Naive B cell (primary cell): ENCODE measurements at places on chromosomes 7 and 10.
A peak's percentile ranks its signal among the peaks of the same experiment; 100 is the strongest.

DNA sequence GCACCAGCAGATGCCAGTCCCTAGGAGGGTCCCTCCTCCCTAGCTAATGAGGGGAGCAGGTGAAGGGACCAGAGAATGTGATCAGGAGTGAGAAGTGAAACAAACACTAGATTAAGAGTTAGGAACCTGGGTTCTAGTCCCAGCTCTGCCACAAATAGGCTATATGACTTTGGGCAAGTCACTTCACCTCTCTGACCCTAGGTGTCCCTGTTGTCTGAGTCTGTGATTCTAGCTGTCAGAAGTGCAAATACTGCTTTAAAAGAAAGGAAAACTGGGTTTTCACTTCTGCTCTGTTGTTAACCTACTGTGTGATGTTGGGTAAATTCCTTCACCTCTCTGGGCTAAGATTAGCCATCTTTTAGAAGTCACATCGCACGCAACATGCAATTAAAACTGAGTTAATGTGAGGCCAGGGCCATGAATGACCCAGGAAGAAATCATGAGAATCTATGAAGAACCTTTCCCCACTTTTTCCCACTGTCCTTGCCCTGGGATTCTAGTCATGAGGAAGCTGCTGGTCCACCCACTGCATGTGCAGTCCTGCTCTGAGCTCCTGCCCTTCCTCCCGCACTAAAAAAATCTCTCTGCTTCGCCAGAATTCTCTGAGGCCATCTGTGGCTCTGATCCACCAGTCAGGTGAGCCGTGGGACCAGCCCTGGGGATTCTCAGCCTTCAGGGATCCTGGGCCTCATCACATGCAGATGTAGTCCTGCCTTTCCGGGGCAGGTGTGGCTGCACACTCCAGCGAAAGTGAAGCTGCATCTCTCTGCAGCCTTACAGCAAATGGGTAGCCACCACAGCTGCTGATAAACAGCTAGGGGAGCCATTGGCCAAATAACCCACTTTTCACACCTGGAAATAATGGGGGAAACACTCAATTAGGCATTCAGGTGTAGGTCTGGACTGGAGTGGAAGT lies 181.7 kb downstream of the PLXNA4 start:
- H3K27ac ChIP-seq: no peak overlapping the region
- no peaks in the 10 kb centered on the region for H3K36me3 ChIP-seq
- H3K4me3 ChIP-seq: no peak overlapping the region
- H3K4me1 ChIP-seq: no peaks in the 10 kb centered on the region
- H3K27me3 ChIP-seq: peaks cover 11% of the 10 kb centered on the region

- H3K4me3 ChIP-seq: no peak overlapping the region
- H3K36me3 ChIP-seq: no peaks in the 10 kb centered on the region
- H3K4me1 ChIP-seq: no peaks in the 10 kb centered on the region
- H3K27ac ChIP-seq: no peak overlapping the region
- DNase-seq: no peak
- H3K27me3 ChIP-seq: peaks cover 4% of the 10 kb centered on the region
These were observed 256.9 kb upstream of the TPK1 start for GRCh38 chr7:145092766-145093165.

DNA sequence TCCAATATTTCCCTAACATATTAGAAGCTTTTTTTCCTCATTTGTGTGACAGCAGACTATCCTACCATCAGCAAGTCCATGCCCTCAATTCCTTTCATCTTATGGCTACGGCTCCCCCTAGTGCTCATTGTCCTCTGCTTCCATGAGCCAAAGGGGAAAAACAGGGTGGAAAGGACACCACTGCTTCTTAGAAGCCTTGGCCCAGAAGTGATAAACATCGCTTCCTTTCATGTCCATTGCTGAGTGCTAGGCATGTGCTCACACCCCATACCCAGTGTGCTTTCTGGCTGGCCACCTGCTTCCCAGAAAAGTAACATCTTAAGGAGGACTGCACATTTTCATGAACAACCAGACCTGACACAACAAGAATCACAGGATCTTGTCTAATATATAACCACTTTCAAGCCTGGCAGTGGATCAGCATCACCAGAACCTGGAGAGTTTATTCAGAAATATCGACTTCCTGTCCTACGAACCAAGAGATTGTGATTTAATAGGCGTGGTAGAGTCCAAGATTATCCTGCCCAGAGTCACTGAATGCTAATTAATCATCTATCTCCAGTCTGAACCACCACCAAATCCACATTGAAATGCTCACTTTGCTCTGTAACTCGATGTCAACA lies 650.5 kb upstream of the SORCS1 start:
- no peak overlapping the region for H3K27ac ChIP-seq
- no peaks in the 10 kb centered on the region for H3K27me3 ChIP-seq
- H3K4me1 ChIP-seq: no peaks in the 10 kb centered on the region
- no peak overlapping the region for H3K4me3 ChIP-seq
- H3K36me3 ChIP-seq: no peaks in the 10 kb centered on the region

- no peaks in the 10 kb centered on the region for H3K27me3 ChIP-seq
- no peaks in the 10 kb centered on the region for H3K36me3 ChIP-seq
- peaks cover under 1% of the 10 kb centered on the region for H3K4me1 ChIP-seq
These were observed 1.0 kb upstream of the LRRN3 start for GRCh38 chr7:111089822-111090426.

GRCh38 chr10:50322077-50322476 lies 70.8 kb upstream of the ASAH2 start:
- no peak for DNase-seq
- H3K4me1 ChIP-seq: peaks cover 41% of the 10 kb centered on the region
- H3K36me3 ChIP-seq: peaks cover 28% of the 10 kb centered on the region
- no peak overlapping the region for H3K4me3 ChIP-seq

- H3K4me3 ChIP-seq: no peak overlapping the region
- no peak overlapping the region for H3K27ac ChIP-seq
- no peaks in the 10 kb centered on the region for H3K4me1 ChIP-seq
- no peaks in the 10 kb centered on the region for H3K36me3 ChIP-seq
- no peak for DNase-seq
- peaks cover 18% of the 10 kb centered on the region for H3K27me3 ChIP-seq
These were observed 38.5 kb downstream of the GHRHR start for GRCh38 chr7:31002256-31002655.

DNA sequence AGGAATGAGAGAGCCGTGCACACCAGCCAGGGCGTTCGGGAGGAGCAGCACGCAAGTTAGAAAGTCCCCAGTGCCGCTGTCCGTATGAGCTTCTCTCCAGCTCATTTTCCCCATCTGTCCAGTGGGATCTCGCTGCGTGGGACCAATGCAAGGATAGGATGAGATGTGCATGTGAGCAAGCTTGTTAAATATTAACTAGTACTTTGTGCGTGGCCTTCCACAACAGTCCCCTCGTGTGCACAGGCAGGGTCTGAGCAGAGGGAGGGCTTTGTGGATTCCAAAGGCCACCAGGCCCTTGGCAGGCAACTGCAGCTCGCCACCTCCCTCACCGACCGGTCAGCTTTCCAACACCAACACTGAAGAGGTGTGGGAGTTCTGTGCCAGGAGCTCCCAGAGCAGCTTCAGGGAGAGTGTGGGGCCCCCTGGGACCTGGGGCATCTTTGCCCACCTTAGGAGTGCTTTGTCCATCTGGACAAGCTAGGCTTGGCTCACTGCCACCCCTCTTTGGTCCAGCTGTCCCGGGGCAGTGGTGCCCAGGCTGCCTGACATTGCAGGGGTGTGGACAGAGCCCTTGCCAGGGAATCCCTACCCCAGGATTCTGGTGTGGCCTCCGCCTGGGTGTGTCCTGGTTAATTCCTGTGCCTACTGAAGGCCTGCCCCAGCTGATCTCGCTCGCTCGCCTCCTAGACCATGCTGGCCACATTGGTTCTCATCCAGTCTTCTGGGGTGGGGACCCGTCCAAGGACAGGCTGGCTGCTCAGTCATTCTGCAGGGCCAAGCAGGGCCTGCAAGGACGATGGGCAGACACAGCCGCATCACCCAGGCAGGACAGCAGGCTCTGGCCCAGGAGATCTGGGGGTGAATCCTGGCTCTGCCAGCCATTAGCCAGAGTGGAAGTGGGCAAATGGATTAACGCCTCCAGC lies 5.3 kb downstream of the FAM20C start:
- no peak overlapping the region for H3K4me3 ChIP-seq
- no peaks in the 10 kb centered on the region for H3K4me1 ChIP-seq
- no peak overlapping the region for H3K27ac ChIP-seq
- DNase-seq: no peak
- no peaks in the 10 kb centered on the region for H3K36me3 ChIP-seq

DNA sequence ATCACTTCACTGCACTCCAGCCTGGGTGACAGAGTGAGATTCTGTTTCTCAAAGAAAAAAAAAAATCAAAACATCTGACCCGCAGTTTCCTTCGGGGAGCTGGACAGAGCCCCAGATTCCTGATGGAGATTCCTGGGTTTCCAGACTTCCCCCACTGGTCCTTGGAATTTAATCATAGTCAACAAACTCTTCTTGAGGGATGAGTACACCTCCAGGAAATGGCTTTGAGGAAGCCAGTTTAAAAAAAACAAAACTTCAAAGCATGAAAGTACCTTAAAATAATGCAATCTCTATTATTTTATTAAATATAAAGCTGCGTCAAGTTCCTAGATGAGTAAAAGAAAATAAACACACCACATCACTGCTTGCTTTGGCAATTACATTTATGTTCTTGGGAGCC lies 1.2 kb upstream of the MAD1L1 start:
- peak overlapping the region; percentile 66 for H3K4me3 ChIP-seq
- H3K4me1 ChIP-seq: peaks cover 68% of the 10 kb centered on the region
- peaks cover 9% of the 10 kb centered on the region for H3K36me3 ChIP-seq
- DNase-seq: no peak

GRCh38 chr7:5248201-5248885 lies 34.4 kb upstream of the SLC29A4 start:
- H3K27me3 ChIP-seq: peaks cover 2% of the 10 kb centered on the region
- no peak overlapping the region for H3K27ac ChIP-seq
- H3K4me3 ChIP-seq: no peak overlapping the region

DNA sequence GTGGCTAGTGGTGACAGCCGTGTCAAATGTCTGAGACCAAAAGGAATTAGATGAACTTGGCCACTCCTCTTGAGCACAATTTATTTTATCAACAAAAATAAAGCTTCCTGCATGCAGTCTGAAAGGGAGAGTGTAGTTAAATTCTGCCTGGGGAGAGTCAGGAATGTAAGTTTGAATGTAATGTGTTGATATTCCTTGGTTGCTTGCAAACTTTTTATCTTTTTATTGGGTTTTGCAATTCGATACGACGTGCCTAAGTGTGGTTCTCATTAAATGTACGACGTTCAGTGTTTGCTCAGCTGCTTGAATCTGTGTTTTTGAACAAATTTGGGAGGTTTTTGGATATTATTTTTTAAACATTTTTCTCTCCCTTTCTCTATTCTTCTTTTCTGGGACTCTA lies 839.9 kb downstream of the CCSER2 start:
- H3K27me3 ChIP-seq: no peaks in the 10 kb centered on the region
- H3K4me1 ChIP-seq: no peaks in the 10 kb centered on the region
- DNase-seq: no peak
- no peak overlapping the region for H3K4me3 ChIP-seq

DNA sequence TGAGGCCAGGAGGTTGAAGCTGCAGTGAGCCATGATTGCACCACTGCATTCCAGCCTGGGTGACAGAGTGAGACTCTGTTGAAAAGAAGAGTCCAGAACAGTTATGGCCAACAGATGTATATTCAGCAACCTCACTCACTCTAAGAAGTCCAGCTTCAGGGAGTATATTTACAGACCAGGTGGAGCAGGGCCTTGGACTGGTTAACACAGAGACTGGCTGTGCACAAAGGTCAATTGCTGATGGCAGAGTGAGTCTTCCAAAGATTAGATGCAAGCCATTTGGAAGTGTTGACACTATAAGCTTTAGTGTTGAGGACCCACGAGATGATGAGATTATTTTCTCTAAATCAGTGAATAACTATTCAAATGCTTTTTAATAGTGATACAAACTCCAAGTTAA lies 24.9 kb downstream of the CLRN3 start:
- peaks cover 15% of the 10 kb centered on the region for H3K36me3 ChIP-seq
- peaks cover 16% of the 10 kb centered on the region for H3K27me3 ChIP-seq
- no peak for DNase-seq
- H3K4me3 ChIP-seq: no peak overlapping the region
- no peak overlapping the region for H3K27ac ChIP-seq

GRCh38 chr7:134845461-134845860 lies 66.0 kb downstream of the CALD1 start:
- H3K4me1 ChIP-seq: no peaks in the 10 kb centered on the region
- DNase-seq: no peak
- H3K27me3 ChIP-seq: no peaks in the 10 kb centered on the region
- H3K36me3 ChIP-seq: no peaks in the 10 kb centered on the region

- H3K27me3 ChIP-seq: no peaks in the 10 kb centered on the region
- peaks cover 87% of the 10 kb centered on the region for H3K4me1 ChIP-seq
- DNase-seq: peak; percentile 52
These were observed 37.7 kb upstream of the IKZF1 start for GRCh38 chr7:50266635-50267386.

GRCh38 chr10:31974434-31975124 lies 45.9 kb upstream of the ARHGAP12 start:
- peaks cover 10% of the 10 kb centered on the region for H3K4me1 ChIP-seq
- H3K27me3 ChIP-seq: peaks cover 5% of the 10 kb centered on the region
- no peak overlapping the region for H3K27ac ChIP-seq

DNA sequence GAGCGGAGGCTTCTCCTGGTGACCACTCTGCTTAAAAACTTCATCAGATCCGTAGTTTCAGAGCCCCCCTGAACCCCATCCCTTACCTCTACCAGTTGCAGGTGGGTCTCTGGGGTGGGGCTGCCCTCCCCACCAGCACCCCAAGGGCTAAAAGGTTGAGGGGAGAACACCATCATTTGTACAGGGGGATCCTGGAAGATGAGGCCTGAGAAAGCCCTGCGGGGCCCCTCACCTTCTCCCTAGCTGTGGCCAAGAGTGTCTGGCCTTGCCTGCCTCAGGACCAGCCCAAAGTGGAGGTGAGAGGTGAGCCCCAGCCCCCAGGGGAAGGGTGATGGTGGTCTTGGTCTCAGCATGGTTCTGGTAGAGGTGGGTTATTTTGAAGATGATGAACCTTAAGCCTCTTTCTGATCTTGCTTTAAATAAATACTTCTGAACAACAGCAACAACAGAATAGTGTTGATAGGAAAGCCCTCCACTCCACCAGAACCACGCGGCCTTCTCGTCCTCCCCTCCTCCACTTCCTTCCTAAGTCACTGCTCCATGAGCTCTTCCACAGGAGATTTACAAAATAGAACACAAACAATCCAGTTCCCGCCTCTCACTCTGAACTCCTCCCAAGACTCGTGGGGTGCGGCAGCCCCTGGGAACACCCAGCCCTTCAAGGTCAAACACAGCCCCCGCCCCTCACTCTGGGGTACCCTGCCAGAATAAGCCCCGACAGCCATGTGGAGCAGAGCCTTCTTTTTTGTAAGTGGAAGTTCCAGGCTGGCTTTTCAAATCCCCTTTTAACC lies 169.1 kb downstream of the EGFR start:
- H3K4me1 ChIP-seq: no peaks in the 10 kb centered on the region
- no peak overlapping the region for H3K4me3 ChIP-seq
- H3K27me3 ChIP-seq: peaks cover 20% of the 10 kb centered on the region
- no peak overlapping the region for H3K27ac ChIP-seq

DNA sequence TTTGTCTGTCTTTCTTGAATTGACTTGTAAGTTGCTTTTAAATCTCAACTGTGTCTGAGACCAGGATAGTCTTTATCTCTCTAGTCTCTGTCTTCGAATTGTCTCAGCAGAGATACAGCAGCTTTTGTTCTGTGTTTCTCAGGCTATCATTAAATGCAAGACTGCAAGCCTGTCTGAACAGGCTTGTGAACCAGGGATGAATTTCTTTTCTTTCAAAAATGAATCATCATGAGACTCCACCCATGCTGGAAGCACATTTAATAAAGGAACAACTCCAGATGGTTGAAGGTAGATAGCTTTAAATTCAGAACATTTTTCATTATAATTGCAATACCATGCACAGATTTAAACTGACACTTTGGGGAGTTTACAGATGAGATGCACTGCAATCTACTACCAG lies 155.9 kb downstream of the SEC23IP start:
- H3K27me3 ChIP-seq: peaks cover 24% of the 10 kb centered on the region
- H3K27ac ChIP-seq: no peak overlapping the region
- no peak for DNase-seq
- no peaks in the 10 kb centered on the region for H3K36me3 ChIP-seq
- H3K4me3 ChIP-seq: no peak overlapping the region
- H3K4me1 ChIP-seq: no peaks in the 10 kb centered on the region
